ENCODE measurements at places on chromosomes 7 and 10. TPM values are rescaled to one million over a fixed set of nuclear protein-coding genes. Genes with fewer than 3 reads are reported as not detected.

DNA sequence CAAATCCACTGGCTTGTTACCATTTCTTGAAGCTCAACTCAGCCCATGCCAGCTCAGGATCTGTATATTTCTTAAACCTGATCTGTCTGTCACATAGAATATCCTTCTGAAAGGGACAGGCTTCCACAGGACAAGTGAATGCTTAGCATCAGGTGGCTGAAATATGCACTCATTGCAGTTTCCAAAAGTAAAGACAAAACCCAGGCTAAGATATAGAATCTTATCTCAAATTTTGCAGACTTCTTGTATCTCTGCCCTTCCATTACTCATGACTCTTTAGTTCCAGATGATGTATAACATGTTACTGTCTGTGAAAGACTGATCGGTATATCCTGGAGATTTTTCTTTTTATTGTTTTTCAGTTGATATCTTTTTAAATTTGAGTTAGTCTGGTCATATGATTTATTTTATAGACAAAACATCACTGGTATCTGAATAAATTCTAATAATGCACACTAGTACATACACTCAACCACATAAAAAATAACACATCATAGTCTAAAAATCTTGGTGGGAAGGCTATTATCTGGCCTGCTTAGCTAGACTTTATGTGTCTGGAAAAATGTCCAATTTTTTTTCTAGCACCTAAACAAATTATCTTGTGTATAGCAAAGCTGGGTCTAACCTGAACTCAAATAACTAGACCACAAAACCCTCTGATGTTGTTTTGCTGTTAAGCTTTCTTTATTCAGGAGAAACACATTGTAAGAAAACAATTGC lies 182.6 kb downstream of the ADAM12 start:
- no peaks in the 10 kb centered on the region for H3K27me3 ChIP-seq
- no peaks in the 10 kb centered on the region for H3K4me1 ChIP-seq
- DNase-seq: no peak
- no peaks in the 10 kb centered on the region for H3K36me3 ChIP-seq
- H3K27ac ChIP-seq: no peak overlapping the region
- H3K4me3 ChIP-seq: no peak overlapping the region

GRCh38 chr10:34104829-34105572 lies 710.1 kb downstream of the PARD3 start:
- no peak for DNase-seq
- H3K4me3 ChIP-seq: no peak overlapping the region
- no peaks in the 10 kb centered on the region for H3K4me1 ChIP-seq
- H3K27me3 ChIP-seq: peaks cover 2% of the 10 kb centered on the region
- no peak overlapping the region for H3K27ac ChIP-seq
- no peaks in the 10 kb centered on the region for H3K36me3 ChIP-seq

DNA sequence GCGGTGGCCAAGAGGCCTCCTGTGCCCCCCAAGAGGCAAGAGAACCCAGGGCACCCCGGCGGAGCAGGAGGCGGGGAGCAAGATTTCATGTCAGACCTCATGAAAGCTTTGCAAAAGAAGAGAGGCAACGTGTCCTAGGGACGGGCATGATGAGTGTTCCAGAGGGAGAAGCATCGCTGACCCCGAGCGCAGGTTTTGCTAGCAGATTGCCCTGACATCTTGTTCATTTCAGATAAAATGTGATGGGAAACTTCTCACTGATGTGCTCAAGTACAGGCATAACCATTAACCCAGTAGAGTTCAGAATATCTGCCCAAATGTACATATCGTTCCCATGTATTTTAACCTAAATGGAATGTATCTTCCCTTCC lies 129.2 kb downstream of the APBB1IP start:
- no peak for DNase-seq
- no peak overlapping the region for H3K4me3 ChIP-seq
- H3K36me3 ChIP-seq: peaks cover 63% of the 10 kb centered on the region

GRCh38 chr7:73967832-73968290 lies 60.1 kb upstream of the ELN start:
- peaks cover 4% of the 10 kb centered on the region for H3K27me3 ChIP-seq
- H3K36me3 ChIP-seq: peaks cover 7% of the 10 kb centered on the region
- no peaks in the 10 kb centered on the region for H3K4me1 ChIP-seq
- DNase-seq: no peak
- no peak overlapping the region for H3K27ac ChIP-seq

GRCh38 chr7:49127359-49127913 lies 203.1 kb downstream of the CDC14C start:
- DNase-seq: no peak
- no peaks in the 10 kb centered on the region for H3K36me3 ChIP-seq
- no peak overlapping the region for H3K4me3 ChIP-seq

DNA sequence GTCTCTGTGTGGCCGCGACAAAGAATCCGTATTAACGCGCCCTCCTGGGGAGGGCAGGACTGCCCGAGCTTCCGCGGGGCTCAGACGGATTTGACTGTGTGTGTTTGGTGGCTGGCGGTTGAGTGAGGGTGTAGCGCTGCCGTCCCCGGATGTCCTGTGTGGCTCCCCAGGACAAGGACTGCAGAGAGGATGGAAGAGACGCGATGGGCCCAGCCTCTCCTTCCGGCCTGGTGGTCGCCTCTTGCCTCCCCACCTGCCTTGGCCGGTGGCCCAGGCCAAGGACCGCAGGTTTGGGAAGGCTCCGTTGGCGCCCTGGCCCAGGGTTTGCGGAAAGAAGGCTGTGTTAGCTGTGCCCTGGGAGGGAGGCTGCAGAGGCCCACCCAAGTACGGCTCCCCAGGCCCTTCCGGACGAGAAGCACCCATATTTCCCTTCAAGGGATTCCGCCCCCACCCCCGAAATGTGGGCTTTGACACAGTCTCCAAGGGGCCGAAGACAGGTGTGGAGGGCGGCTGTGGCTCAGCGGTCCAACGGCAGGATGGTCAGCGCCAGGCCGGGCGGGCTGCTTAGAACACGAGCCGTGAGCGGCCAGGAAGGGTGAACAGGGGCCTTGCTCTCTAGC lies 2.3 kb downstream of the UNCX start:
- H3K4me3 ChIP-seq: peak overlapping the region; percentile 26
- H3K27me3 ChIP-seq: peaks cover 58% of the 10 kb centered on the region
- H3K27ac ChIP-seq: peak overlapping the region; percentile 73
- peaks cover 23% of the 10 kb centered on the region for H3K4me1 ChIP-seq
- peaks cover 8% of the 10 kb centered on the region for H3K36me3 ChIP-seq

DNA sequence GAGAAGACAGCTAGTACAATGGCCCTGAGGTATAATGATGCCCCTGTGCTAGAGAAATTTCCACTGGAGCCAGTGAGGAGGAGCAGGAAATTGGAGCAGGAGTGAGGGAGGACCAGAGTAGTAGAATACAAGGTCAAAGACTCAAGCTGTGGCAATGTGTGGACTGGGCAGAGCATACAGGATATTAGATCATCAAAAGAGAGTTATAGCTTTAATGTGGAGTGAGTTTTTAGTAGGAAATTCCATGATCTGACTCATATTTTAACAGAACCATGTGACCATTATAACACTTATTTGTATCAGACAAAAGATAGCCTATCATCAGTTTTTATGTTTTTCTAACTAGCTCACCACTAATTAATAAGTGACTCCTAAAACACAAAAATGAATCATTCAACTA lies 154.1 kb downstream of the DGKB start:
- DNase-seq: no peak
- no peaks in the 10 kb centered on the region for H3K36me3 ChIP-seq
- H3K4me1 ChIP-seq: no peaks in the 10 kb centered on the region
- H3K4me3 ChIP-seq: no peak overlapping the region
- H3K27ac ChIP-seq: no peak overlapping the region

GRCh38 chr7:30136117-30136731 lies 1.4 kb downstream of the MTURN start:
- no peaks in the 10 kb centered on the region for H3K27me3 ChIP-seq
- peak overlapping the region; percentile 86 for H3K4me3 ChIP-seq
- H3K36me3 ChIP-seq: no peaks in the 10 kb centered on the region
- H3K27ac ChIP-seq: no peak overlapping the region

DNA sequence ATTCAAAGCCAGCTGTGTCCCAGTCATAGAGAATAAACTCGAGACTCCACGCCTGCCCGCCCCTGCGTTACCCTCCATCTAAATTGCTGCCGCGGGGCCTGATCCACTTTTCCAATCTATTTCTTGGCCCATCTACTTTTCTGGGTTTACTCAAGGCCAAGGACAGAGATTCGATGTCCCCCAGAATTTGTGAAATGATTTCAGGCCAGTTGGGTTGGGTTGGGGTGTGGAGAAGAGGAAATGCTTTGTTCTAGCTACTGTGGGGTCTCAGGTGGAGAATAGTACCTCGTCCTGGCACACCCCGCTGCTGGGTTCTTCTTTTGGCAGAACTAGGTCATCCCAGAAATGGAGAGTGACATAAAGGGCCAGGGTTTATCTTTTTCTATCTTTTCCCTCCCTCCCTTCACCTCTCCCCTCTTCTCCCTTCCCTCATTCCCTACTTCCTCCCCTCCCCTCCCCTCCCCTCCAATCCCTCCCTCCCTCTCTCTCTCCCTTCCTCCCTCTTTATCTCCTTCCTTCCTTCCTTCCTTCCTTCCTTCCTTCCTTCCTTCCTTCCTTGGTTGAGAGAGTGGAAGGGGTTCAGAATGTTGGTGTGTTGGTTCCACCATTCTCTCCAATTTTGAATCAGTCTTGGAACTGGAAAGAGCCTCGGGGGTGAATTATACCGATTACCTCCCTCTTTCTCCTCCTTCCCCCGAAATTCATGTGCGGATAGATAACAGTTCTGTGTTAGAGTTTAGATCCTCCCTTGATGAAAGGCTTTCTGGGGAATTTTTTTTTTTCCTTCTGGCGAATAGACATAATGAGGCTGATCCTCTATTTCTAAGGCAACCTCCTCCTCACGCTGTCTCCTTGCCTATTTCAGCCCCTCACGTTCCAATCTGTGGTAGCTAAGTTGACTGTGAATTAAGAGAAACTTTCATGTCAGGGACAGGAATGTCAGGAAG lies 1.2 kb upstream of the TMEM229A start:
- peaks cover 40% of the 10 kb centered on the region for H3K27me3 ChIP-seq
- peaks cover 4% of the 10 kb centered on the region for H3K4me1 ChIP-seq
- H3K36me3 ChIP-seq: no peaks in the 10 kb centered on the region
- DNase-seq: no peak
- no peak overlapping the region for H3K4me3 ChIP-seq

- H3K27ac ChIP-seq: no peak overlapping the region
- H3K27me3 ChIP-seq: peaks cover 3% of the 10 kb centered on the region
- DNase-seq: no peak
- no peaks in the 10 kb centered on the region for H3K36me3 ChIP-seq
- H3K4me1 ChIP-seq: no peaks in the 10 kb centered on the region
- H3K4me3 ChIP-seq: no peak overlapping the region
These were observed 132.2 kb upstream of the CAV2 start for GRCh38 chr7:116367171-116367813.

GRCh38 chr10:20885678-20886077 lies 11.4 kb downstream of the NEBL start:
- DNase-seq: no peak
- H3K4me1 ChIP-seq: no peaks in the 10 kb centered on the region
- no peaks in the 10 kb centered on the region for H3K27me3 ChIP-seq
- H3K4me3 ChIP-seq: no peak overlapping the region

DNA sequence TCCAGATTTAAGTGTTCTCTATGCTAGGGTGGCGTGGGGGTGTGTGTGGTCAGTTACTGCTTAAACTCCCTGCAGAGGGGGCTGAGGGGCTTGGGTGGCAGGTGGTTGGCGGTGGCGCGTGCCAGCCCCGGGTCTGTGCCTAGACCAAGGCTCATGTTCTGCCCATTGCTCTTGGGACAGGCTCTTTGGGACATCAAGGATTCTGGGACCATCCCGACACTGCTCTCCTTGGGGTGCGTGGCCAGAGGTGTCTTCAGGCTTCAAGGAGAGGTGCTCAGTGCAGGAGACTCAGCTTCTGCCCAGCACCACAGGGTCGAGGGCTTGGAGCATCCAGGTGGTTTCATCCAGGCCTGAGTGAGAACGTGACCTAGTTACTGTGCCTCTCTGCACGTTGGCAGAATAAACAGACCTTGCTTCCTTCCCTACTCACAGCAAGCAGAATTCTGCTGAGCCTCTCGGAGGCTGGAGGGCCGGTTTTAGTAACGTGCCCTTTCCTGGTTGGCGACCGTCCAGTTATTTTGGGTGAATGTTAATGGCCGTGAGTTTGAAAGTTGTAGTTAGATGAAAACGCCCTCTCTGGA lies 39.9 kb downstream of the CAMK1D start:
- H3K4me3 ChIP-seq: no peak overlapping the region
- no peak for DNase-seq
- H3K4me1 ChIP-seq: peaks cover 24% of the 10 kb centered on the region
- H3K27ac ChIP-seq: no peak overlapping the region
- no peaks in the 10 kb centered on the region for H3K27me3 ChIP-seq
- H3K36me3 ChIP-seq: peaks cover 2% of the 10 kb centered on the region

GRCh38 chr7:128309124-128309523 lies 34.6 kb downstream of the RBM28 start:
- H3K4me1 ChIP-seq: no peaks in the 10 kb centered on the region
- no peaks in the 10 kb centered on the region for H3K27me3 ChIP-seq
- DNase-seq: no peak
- H3K36me3 ChIP-seq: peaks cover 53% of the 10 kb centered on the region

DNA sequence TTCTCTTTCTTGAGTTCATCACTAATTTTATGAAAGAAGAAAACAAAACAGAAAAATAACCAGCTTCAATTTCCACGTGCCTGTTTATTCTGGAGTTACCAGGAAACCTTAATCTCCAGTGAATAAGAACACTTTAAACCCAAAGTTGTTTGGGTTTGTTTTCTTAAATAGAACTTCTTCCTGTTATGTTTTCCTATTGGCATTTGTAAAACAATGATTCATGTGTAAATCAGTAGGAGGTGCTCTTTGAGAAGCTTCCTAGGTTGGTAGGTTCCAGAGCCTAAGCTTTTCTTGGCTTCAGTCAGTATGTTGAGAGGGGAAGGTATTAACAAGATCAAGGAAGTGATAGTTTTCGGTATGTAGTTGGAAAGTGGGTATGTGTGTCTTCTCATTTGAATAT lies 119.0 kb downstream of the BICC1 start:
- H3K4me3 ChIP-seq: no peak overlapping the region
- DNase-seq: no peak
- H3K27me3 ChIP-seq: no peaks in the 10 kb centered on the region
- no peaks in the 10 kb centered on the region for H3K36me3 ChIP-seq
- no peak overlapping the region for H3K27ac ChIP-seq
- H3K4me1 ChIP-seq: no peaks in the 10 kb centered on the region

GRCh38 chr10:126097558-126098225 lies 201.3 kb downstream of the FANK1 start:
- no peaks in the 10 kb centered on the region for H3K36me3 ChIP-seq
- H3K4me3 ChIP-seq: no peak overlapping the region
- no peak overlapping the region for H3K27ac ChIP-seq
- H3K27me3 ChIP-seq: no peaks in the 10 kb centered on the region

- no peaks in the 10 kb centered on the region for H3K27me3 ChIP-seq
- H3K4me3 ChIP-seq: no peak overlapping the region
- H3K36me3 ChIP-seq: no peaks in the 10 kb centered on the region
- peak overlapping the region; percentile 48 for H3K27ac ChIP-seq
- peaks cover 61% of the 10 kb centered on the region for H3K4me1 ChIP-seq
These were observed 9.9 kb downstream of the ZNF365 start for GRCh38 chr10:62384057-62384446.

GRCh38 chr7:141671705-141672496 lies 30.1 kb downstream of the DENND11 start:
- no peak overlapping the region for H3K4me3 ChIP-seq
- peaks cover 6% of the 10 kb centered on the region for H3K36me3 ChIP-seq
- H3K27me3 ChIP-seq: no peaks in the 10 kb centered on the region
- no peak overlapping the region for H3K27ac ChIP-seq
- no peak for DNase-seq
- H3K4me1 ChIP-seq: peaks cover 8% of the 10 kb centered on the region

Gene AKR1C8
- 0.80 TPM for total RNA-seq

Gene HMX3
- 0.24 TPM for total RNA-seq

Gene SSC4D
- 0.81 TPM for total RNA-seq

Gene SPDYE1
- total RNA-seq: not detected

Gene GPR158
- not detected for total RNA-seq

Gene PNLIPRP2
- total RNA-seq: not detected

Gene TFR2
- 8.7 TPM for total RNA-seq

Gene NANOS1
- total RNA-seq: 0.31 TPM

Gene CLEC5A
- total RNA-seq: not detected

All from activated CD4-positive, alpha-beta memory T cell treated with anti-CD3 and anti-CD28 coated beads for 36 hours (primary cell).